ENCODE measurements at places on chromosomes 1 and 21.
A peak's percentile ranks its signal among the peaks of the same experiment; 100 is the strongest.

GRCh38 chr1:41225495-41225894 lies 16.6 kb downstream of the SCMH1 start:
- DNase-seq: no peak

GRCh38 chr1:63073309-63074306 lies 248.8 kb upstream of the FOXD3 start:
- no peak for DNase-seq

DNA sequence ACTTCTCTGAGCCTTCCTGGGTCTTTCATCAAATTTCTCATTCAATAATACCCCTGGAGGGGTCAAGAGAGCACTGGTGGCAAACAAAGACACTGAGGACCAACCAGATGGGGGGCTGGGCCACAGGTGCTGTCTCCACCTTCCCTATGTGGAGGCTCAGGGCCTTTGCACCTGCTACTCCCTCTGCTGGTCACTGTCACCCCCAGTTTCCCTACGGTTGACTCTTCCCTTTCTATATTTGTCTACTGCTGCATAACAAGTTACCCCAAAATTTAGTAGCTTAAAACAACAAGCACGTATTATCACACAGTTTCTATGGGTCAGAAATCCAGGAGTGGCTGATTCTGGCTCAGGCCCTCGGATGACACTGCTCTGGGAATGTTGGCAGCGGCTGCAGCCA lies 138.8 kb upstream of the RUNX3 start:
- no peak for DNase-seq

GRCh38 chr1:190759807-190760206 lies 282.1 kb upstream of the BRINP3 start:
- no peak for DNase-seq

DNA sequence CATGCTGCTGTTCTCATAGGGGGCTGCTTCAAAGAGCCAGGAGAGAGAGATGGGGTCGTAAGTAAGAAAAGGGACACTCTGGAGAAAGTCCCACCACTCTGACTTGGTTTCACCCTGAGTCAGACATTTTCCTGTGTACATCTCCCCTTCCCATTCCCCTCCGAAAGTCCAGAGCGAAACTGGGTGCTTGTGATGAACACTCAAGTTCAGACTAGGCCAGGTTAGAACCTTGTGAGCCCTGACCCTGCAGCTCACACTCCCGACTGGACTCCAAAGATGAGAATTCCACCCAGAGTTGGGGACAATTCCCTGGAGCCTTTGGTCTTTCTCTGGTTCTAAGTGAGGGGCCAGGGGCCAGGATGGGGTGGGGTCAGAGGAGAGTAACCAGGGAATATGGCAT lies 139.5 kb downstream of the CNIH3 start:
- no peak for DNase-seq

GRCh38 chr1:72140222-72140621 lies 142.1 kb downstream of the NEGR1 start:
- no peak for DNase-seq

GRCh38 chr1:41492341-41492848 lies 7.9 kb upstream of the EDN2 start:
- peak; percentile 19 for DNase-seq

- no peak for DNase-seq
Observed at GRCh38 chr1:198678901-198679329, 40.1 kb downstream of the PTPRC start.

GRCh38 chr1:213335084-213335483 lies 284.0 kb downstream of the RPS6KC1 start:
- DNase-seq: no peak

DNA sequence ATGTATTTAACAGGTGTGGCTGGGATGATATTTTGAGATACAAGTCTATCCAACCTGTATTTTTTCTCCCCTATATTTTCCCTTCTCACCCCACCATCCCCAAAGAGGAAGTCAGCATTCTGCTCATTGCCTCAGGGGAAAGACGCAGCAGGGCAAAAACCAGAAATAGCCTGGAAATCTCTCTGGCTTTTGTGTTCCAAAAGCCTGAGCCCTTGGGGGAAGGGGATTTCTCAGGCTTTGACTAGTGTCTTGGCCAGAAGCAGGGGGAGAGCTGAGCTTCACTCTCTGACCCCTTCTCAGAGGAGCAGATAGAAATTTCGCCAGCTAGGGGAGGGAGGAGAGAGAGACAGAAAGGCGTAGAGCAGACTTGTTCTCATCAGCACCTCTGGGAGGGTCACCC lies 244.7 kb downstream of the RRAGC start:
- DNase-seq: no peak

DNA sequence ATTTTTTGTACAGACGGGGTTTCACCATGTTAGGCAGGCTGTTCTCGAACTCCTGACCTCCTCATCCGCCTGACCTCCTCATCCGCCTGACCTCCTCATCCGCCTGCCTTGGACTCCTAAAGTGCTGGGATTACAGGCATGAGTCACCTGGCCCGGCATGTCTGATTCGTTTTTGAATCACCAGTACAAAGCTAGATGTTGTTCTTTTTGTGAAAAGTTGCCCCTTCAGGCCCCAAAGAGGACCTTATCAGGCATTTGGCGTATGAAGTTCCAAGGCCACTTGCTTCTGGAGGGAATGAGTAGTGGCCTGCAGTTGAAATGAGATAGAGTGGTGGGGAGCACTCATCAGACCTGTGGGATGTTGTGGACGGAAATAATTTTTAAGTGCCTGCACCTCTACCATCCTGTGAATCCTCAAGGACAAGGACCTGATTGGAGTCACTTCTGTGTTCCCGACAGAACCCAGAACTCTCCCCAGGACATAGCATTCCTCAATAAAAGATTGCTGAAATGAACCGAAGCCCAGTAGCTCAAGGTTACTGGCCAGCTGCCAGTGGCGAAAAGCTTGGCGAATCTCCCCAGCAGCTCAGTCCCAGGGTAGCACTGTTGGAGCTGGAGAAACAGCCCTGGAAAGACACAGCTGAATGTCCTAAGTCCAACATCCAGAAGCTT lies 50.1 kb downstream of the NDUFS5 start:
- DNase-seq: no peak

DNA sequence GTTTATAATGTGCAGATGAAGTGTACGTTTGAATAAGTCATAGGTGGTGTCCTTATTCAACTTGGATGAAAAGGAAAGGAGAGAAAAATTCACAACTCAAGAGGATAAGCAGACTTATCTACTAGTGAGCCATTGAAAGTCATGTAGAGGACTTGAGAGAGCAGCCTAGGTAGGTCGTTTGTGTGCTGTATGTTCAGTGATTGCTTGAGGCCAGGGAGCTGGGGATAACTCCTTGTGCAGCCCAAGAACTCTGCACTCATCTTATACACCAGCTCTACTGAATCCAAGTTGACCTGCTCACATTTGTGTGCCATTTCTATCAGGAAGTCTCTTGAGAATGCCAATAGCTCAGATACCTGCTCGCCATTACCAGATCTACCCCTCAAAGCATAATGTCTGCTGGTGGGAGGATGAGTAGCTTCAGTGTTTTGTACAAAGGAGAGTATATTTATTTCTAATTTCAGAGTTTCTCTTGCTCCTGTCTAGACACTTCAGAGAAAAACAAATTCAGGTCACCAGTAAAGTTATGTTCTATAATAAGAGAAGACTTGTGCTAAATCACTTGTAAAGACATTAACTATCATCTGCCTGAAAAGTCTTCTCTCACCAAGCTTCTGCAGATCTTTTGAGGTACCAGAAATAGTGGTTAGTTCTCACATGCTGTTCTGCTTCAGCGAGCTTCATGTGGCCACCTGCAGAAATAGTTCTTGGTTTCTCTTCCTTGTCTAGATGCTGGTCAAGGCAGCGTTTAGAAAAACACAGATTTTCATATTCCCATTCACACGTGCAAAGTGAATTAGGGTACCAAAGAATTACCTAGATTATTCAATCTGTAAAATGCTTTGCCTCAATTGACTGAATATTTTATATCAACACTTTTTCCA lies 10.8 kb downstream of the S1PR1 start:
- no peak for DNase-seq

GRCh38 chr1:57281324-57281723 lies 142.5 kb downstream of the DAB1 start:
- no peak for DNase-seq

DNA sequence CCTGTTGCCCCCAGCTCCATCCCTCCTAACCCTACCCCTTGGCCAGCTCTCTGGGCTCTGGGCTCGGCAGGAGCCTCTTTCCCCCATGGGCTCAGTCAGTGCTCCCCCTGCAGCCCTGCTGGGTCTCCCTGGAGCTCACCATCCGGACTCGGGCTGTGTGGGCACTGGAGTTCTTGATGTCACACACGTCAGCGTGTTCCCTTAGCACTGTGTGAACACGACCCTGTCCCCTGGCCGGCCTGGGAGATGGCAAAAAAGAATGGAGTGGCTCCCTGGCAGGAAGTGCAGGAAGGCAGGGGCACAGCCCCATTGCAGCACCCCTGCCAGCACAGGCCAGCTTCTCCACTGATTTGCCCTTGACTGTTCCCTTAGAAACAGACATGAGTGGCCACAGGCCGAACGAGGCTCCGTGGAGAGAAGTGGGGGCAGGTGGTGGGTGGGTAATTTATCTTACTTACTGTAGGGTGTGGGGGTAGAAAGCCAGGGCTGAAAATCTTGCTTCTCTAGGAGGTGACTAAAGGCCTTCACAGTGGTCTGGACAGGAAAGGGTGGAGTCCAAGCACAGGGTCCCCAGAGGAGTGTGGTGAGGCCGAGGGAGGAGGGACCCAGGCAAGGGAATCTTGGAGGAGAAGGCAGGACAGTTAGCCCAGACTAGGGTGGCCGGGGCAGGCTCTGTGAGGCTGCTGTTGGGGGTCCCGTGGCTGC lies 381.7 kb upstream of the VAMP3 start:
- no peak for DNase-seq

Data from GDM1 (cell line).